ENCODE measurements at places on chromosomes 4 and X.

DNA sequence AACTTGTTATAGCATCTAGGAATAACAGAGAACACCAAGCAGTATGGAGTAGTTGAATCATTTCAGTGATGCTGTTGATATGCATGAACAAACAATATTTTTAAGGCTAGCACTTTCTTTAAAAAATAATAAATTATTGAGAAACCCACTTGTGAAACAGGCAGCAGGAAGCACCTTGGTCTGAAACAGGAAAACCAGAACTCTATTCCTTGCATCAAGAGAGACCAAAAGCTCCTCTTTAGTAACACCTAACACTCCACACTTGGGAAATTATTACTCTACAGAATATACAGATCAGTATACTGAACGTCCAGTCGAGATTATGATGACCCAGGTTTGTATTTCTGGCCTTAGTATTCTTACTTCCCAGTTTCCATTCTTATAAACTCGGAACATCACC lies 129.0 kb downstream of the ARAP2 start:
- DNase-seq, result no peak

DNA sequence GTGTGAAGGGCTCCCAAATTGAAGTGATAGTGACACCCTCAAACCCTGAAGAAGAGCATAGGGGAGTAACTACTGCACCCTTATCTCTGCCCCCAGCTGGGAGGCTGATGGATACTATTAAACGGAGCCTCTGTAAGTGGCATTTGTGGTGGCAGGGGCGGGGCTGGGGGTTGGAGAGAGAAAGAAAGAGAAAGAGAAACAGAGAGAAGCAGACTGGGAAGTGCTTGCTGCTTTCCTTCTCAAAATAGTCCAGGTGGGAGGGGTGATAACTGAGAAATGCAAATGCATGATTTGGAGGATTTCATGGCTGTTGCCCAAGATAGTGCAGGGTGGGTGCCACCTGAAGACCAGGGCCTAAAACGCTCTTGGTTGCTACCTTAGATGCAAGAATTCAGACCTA lies 253.5 kb upstream of the GATB start:
- peak; percentile 23 for DNase-seq

DNA sequence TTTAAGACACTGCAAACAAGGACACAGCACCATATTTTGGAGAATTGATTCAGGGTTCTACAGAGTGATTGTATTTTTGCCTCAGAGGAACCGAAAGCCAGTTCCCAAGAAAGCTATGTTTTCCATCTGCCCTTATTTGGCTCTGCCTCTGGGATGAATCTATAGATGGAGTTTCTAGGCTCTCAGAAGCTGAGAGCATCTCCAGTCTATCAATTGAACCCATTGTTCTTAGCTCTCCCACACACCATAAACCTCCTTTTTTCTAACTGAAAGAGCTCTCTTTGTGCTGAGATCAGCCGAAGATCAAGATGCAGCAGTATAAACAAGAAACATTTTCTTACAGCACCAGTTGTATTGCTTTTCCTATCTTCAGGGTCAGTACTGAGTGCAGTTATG lies 16.9 kb downstream of the PLP1 start:
- no peak for DNase-seq

DNA sequence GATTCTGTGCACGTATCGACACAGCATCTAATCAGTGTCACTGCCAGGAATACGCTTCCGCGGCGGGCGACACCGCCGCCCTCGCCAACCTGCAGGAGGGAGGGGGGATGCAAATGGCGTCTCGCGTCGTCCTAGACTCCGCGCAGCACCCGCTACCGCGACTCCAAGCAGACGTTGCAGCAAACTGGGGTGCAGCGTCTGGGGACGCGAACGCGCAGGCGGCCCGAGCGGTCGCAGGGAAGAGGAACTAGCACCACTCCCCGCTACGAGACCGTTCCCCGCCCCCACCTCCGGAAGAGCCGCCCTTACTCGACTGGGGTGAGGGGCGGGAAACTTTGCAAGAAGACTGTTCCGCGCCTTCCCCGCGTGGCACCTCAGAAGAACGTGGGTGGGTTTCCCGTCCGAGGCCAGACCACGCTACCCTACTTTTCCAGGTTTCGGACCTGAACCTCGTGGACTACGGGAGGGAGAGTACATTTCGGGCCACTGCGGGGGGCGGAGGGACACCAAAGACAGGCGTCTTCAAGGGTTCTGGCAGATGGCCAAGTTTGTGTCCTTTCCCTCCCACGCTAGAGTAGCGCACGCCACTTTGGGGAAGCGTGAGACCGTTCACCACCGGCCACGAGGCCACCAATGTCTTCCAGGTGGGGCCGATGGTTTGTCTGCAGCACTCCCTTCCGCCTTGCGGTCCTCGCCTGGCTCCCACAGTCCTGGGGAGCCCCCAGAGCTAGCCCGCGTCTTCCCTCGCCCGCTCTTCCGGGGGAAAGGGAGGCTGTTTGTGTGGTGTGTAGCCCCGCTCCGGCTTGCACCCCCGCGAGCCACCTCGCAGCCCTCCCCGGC lies 78.0 kb upstream of the BCOR start:
- DNase-seq, result peak; percentile 11

GRCh38 chr4:26028133-26028792 lies 114.2 kb downstream of the SMIM20 start:
- no peak for DNase-seq

DNA sequence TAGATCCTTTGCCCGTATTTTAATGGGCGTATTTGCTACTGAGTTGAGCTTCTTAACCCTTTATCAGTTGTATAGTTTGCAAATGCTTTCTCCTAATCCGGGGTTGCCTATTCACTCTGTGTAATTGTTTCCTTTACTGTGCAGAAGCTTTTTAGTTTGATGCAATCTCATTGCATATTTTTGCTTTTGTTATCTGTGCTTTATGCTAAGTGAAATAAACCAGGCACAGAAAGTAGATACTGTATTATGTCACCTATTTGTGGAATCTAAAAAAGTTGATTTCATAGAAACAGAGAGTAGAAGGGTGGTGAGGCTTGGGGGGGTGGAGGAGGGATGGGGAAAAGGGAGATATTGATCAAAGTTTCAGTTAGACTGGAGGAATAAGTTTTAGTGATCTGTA lies 17.7 kb downstream of the OGT start:
- no peak for DNase-seq

- no peak for DNase-seq
Observed at GRCh38 chr4:128770807-128771206, 38.7 kb upstream of the JADE1 start.

GRCh38 chrX:115968436-115969252 lies 201.9 kb upstream of the AGTR2 start:
- DNase-seq, result no peak

- DNase-seq, result no peak
Observed at GRCh38 chr4:73885574-73886267, 16.5 kb downstream of the CXCL1 start.

DNA sequence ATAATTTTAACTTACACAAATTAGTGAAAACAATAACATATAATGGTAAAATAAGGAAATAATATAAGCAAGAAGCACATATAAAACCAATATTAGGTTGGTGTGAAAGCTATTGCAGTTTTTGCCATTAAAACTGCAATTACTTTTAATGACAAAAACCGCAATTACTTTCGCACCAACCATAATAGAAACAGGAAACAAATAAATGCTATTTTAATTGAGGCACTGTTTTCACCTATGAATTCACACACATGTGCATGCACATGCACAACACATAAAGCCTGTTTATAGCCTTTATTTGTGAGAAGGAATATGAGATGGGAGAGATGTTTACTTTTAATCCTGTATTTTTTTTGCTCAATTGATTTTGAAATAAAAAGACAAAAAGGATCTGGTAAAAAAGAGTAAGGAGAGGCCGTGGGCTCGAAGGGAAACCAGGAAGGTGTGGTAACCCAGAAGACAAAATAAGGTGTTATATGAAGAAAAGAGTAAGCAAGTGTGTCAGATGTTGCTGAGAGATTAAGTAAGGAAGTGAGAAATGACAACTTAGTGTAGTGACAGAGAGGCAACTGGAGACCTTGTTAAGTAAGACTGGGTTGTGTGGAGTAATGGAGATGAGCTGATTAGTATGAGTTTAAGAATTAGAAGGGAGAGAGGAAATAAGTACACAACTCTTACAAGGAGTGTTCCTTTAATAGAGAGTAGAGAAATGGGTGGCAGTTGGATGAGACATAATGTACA lies 69.0 kb downstream of the KLHL13 start:
- DNase-seq, result no peak

DNA sequence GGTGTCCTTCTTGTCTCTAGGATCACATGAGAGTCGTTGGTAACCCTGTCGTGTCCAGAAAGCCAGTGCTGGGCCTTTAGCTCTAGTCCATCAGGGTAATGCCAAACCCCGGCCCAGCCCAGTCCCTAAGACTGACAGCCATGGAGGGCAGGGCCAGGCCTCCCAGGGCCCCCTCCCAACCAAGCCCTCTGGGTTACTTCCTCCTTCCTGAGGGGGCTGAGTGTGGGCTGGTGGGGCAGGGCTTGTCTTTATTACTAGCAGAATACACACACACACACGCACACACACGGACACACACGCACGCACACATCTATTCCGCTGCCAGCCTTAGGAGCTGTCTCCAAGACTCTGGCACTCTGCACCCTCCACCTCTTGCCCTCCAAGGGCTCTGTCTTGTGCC lies 35.6 kb upstream of the CDKN2AIP start:
- no peak for DNase-seq

GRCh38 chrX:108312957-108313356 lies 125.3 kb downstream of the COL4A6 start:
- peak; percentile 0 for DNase-seq

GRCh38 chr4:82373486-82373815 lies 340 bp downstream of the HNRNPD start:
- no peak for DNase-seq

- no peak for DNase-seq
Observed at GRCh38 chr4:38677441-38677840, 13.4 kb downstream of the KLF3 start.

GRCh38 chrX:149652232-149652981 lies 20.8 kb upstream of the TMEM185A start:
- DNase-seq, result no peak

GRCh38 chr4:102612824-102613366 lies 111.7 kb downstream of the NFKB1 start:
- no peak for DNase-seq

GRCh38 chr4:24644983-24645764 lies 60.8 kb upstream of the DHX15 start:
- no peak for DNase-seq

DNA sequence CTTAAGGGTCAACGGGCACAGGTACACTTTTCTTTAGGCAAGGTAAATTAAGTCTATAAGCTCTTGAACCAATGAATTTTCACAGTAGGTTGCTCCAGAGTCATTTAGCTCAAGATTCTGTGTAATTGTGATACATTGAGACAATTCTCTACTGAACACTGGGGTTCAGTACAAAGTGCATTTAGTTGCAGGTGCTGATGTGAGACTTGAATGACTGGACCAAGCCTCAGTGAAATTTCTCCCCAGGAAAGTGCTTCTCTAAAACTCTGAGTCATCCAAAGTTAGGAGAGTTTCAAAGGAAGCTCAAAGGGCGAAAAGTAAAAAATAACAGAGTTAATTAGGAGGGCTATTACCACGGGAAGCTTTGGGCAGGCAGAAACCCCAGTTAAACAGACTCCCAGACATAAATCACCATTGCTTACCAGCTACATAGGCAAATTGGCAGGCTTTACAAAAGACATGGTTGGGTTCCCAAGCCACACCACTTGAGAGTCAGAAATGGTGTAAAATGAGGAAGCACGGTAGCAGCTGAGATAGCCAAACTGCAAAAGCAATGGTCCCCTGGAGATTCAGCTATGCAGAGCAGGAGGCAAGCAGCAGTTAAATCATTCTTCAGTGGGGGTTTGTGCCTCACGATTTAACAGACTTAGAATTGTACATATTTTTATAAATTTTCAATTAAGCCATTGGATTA lies 202.6 kb downstream of the PCDH19 start:
- no peak for DNase-seq

DNA sequence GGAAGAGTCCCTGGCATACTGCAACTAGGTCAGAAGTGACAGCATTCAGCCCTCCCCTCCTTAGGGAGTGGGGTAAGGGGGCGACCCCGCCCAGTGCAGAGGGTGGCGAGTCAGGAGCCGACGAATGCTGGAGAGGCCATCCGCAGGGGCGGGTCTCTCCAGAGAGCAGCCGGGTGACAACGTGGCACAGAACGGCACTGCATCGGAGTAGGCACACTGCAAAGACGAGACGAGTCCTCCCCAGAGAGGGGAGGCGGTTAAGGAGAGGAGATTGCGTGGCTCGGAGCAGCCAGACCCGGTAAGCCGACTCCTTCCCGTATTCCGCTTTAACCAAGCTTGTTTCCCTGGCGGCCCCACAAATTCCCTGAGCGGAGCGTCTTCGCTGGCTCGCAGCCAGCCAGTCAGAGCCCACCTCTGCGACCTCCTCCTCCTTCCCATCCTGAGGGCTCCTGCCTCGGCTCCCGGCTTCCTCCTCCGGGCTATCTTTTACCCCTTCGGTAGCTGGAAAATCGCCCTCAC lies 54.9 kb downstream of the LINC00632 start:
- DNase-seq, result no peak

DNA sequence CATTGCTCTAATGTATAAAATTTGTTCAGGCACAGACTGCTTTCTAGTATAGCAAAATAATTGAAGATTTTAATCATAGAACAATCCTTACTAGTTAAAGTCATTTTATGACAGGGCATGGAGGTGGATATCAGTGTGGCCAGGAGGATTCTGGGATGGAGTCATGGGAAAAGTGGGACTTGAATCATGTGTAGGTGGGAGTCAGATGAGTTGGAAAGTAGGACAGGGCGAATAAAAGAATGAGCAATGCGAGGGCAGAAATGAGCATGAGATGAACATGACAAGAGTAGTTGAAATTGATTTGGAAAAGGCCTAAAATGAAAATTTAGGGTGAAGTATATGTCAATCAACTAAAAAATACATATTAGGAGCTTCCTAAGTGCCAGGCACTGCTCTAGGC lies 7.2 kb upstream of the SDAD1 start:
- DNase-seq, result no peak

DNA sequence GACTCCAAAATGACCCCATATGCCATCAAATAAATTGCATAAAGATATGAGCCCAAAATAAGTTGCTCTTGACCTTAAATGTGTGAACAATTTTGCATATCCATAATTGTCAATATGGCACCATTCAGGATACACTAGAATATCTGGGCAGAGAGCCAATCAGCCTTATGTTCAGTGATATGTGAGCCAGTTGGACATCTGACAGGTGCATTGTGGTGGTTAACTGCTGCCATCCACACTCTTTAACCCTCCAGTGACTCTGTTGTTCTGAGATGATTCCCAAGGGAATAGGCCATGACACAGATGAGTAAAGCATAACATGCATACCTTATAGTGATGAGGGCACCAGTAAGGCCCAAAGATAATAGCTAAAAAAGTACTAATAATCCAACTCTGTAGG lies 500.1 kb downstream of the PCDH18 start:
- DNase-seq, result peak; percentile 5

Measured in NCI-H187 (cell line).